ENCODE measurements at places on chromosomes 4 and X.

DNA sequence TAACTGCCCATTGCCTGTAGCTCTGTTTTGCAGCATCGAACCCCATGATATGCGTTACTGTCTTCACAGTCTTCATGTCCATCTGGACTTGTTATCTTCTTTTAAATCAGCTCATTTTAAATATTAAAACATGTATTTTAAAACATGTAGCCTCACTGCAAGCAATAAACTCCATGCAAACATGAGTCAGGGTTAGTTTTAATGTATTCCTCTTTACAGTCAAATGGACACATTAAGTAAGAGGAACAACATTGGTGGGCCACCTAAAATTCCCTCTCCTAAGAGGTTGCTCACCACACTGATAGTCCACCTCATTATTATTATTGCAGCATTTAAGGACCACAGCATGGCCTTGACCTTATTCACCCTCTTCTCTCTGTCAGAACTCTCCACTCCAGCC is 74.1 kb downstream of the CLCN5 start:
- no peak for DNase-seq

DNA sequence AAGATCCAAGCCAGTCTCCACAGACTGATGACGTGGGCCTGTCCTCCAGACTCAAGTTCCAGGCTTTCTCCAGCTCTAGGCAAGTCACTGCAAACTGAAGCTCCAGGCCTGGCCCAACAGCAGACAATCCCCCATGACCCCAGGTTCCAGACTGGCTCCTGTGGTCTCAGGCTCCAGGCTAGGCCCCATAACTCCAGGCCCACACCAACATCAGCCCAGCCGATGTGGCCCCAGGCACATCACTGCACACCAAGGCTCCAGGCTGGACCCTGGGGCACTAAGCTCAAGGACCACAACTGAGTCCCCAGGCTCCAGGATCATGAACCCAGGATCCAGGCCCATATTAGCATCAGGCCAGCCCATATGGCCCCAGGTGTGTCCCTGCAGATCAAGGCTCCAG is 143.6 kb downstream of the COX7B2 start:
- no peak for DNase-seq

- no peak for DNase-seq
These were observed 1477.2 kb upstream of the TENM3 start for GRCh38 chr4:180766045-180766444.

DNA sequence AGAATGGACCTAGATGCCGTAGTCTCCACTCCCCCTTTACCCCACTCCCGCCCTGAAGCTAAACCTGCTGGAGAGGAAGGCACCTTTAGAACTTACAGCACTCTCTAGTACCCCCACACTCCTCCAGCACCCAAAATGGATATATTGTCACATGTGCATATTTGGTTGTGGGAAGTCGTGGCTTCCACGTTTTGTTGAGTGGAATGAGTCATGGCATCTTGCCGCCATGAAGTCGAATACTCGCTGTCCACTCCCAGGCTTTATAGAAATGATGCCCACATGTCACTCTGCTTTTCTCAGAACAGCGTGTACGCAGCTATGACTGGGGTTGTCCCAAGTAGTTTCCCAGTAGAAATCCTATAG is 545 bp downstream of the ABCE1 start:
- no peak for DNase-seq

GRCh38 chr4:127309369-127310102 is 323.2 kb upstream of the INTU start:
- no peak for DNase-seq

DNA sequence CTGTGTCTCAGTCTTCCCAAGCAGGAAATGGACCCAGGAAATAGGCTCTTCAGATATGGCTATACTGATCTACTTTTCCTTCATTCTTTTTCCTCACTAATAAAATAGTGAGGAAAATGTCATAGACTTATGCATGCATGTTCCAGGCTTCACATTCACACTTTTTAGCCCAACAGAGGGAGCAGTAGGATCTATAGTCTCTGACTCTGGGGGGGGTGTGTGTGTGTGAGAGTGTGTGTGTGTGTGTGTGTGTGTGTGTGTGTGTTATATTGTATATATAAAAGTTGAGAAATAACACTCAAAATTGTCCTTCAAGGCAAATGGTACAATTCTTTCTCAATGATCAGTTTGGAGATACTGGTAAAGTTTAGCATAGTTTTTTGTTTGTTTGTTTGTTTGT is 297.2 kb upstream of the GALNT7 start:
- DNase-seq = no peak

DNA sequence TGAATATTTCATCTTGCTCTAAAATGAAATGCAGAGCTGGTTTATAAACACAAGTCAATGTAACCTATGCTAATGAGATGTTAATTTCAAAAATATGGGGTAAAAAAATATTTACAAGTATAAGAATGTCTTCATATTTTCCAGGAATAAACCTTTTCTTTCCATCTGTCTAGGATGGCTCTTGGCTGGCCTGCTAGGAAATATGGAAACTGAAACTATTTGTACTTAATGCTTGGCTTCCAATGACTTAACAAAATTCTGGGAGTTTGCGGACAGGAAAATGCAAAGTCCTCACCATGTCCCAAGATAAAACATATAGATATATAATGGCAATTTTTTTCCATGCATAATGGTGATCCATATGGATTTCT is 168.1 kb downstream of the SCFD2 start:
- DNase-seq = no peak

DNA sequence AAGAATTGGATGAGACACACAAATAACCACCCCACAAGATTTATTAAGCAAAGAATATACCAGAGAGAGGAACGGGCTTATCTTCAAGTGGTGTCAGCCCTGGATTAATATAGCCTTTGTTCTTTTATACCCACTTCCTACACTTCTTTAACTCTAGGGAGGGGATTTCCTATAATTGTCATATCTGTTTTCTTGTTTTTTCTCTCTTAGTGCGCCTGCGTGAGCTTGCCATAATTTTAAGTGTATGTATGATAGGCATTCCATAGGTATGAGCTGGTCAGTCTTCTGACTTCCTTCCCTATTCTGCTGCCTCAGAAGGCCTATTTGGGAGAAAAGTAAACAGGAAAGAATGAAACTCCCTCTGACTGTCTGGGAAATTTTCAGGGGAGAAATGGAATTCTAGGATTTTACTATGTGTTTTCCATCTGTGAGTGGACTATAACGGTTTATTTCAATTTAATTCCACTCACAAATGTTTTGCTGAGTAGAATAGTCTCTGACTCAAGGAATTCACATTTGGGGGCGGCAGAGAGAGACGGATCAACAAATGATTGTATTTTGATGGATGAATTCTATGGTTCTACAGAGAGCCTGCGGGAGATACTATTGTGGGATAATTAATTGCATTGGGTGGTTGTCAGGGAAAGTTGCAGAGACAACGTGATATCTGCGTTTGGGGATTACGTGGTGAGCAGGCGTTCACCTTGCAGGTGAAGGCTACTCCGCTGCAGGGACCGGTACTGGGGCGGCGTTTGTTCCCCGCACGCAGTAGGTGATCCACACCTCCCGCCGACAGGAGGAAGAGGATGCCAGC is 626 bp upstream of the CEP135 start:
- no peak for DNase-seq

DNA sequence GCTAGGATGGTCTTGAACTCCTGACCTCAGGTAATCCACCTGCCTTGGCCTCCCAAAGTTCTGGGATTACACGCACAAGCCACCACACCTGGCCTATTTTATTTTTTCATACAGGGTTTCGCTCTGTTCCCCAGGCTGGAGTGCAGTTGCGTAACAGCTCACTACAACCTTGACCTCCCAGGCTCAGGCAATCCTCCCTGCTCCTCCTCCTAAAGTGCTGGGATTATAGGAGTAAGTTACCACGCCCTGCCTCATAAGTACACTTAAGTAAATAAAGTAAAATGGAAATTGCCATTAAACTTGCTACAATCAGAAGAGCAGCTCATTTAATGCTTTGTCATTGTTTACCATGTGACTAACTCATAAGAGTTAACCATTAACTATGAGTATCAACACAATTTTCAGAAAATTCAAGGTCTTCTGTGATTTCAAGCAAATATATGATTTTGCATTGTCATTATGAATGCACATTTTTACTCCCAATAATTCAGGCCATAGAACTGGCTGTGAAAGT is 12.3 kb downstream of the UGDH start:
- DNase-seq = no peak

Measured in stimulated activated CD8-positive, alpha-beta memory T cell treated with anti-CD3 and anti-CD28 coated beads, Interleukin-4, amount 100 ng/mL, for 1 hour (primary cell).